ENCODE measurements at places on chromosomes 5 and 9.

DNA sequence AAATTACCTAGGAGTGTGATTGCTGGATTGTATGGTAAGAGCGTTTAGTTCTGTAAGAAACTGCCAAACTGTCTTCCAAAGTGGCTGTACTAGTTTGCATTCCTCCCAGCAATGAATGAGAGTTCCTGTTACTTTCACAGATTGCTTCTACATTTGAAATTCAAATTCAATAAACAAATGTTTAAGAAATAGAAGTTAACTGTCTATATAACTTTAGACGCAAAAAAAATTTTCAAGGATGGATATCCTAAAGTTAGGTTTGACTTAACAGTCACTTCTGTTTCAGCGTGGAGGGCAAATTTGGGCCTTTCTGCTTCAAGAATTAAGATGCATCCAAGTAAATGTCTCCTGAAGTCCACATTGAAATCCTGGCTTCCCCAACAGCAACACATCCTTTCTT lies 445.6 kb downstream of the TAF11L14 start:
- no peak for DNase-seq

DNA sequence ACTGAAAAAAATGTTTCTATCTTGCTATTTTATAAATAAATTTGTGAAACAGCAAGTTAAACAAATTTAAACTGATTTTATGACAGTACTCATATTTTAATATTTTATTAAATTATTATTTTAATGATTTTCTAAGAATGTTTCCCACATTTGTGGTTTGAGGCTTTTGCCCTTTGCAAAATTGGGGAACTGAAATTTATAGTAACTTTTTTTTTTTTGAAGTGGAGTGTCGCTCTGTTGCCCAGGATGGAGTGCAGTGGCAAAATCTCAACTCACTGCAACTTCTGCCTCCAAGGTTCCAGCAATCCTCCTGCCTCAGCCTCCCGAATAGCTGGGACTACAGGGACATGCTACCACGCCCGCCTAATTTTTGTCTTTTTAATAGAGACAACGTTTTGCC lies 7.2 kb upstream of the ADGRV1 start:
- DNase-seq = no peak

GRCh38 chr9:86519066-86519615 lies 164.9 kb upstream of the TUT7 start:
- no peak for DNase-seq

DNA sequence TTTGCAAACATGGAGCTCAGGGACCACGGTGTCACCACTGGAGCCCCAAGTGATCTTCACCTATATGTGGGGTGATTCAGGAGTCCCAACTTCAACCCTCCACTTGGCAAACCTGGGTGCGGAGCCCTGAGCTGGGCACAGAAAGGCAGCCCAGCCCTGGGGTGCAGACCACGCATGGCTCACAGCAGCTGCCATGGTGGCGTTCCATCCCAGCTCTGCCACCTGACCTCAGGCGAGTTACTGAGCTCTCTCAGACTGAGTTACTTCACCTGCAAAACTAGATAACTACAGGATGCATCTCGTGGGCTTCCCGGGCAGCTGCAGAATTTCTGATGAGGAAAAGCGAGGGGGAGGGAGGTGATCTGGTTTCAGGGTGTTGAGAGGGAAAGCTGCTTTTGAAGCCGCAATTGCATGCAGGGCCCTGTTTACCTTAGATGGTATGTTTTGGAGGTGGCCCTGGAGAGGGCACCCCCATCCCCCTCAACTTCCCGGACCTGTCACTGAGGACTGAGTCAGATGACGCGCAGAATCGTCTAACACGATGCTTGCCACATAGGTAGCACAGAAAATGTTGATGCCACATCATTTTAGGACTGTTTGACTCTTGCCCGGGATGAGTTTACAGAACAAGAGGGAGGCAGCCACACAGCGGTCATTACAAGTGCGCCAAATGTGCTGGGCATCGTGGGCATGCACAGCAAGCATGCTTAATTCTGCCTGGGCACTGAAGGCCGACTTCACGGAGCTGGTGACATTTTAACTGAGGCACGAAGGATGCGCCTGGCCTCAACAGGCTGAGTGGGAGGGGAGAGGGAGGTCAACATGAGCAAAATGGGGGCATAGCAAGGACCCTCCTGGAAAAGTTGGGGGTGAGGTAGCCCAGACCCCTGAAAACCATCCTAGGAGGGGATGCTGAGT lies 154.6 kb downstream of the COL23A1 start:
- no peak for DNase-seq

DNA sequence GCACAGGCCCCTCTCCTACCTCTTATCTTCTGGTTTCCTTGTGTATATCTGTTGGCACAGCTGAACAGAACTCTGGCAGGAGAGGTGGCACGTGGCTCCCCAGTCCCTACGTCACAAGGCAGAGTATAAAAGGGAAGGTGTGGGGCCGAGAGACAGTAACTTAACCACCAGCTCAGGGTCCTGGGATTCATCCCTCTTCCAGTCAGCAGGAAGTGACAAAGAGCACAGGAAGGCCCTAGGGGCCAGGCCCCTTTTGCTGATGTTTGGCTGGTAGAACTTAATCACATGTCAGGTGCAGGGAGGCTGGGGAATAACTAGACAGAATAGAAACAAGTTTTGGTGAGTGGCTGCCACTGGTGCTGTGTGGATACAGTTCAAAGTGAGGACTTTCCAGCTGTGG lies 4.5 kb upstream of the ICE1 start:
- DNase-seq = no peak

- DNase-seq = no peak
Observed at GRCh38 chr5:82355496-82355895, 77.3 kb upstream of the RPS23 start.

DNA sequence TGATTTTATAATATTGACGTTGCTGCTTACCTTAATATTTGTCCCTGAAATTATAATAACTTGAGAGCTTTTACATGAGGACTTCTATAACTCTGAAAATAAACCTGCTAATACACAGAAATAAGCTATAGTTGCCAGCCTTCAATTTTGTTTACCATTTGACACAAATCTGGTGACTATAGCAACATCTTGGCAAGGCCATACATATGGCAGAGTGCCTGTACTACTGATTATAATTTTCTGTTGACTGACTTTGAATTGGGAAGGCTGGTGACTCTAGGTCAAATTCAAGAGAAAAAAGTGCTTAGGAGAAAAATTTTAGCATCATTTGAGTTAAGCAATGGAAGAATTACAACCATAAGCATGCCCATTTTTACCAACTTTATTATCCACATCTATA lies 581.4 kb upstream of the PTPRD start:
- no peak for DNase-seq

All from small intestine (tissue), 16 donors.